ENCODE measurements at places on chromosomes 12 and 14.

DNA sequence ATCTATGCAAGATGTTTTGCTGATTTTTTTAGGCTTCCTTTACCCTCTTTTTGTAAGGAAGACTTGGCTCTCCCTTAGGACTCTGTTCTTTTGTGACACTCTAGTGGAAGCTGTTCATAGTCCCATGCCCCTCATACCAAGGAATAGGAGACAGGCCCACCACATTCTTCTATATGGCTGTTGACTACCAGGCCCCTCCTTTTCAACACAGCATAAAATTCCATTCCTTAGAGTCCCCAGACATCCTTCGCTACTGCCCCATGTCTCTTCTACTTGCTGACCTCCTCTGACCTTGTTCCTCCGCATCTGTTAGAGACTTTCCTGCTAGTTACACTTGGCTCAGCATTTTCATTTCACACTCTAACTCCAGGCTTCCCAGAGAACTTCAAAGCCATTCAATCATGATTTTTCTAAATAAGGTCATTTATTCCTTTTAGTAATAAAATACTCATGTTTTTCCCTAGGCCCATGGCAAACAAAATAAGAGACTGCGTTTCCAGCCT lies 9.7 kb downstream of the PIK3C2G start:
- no peak for DNase-seq

GRCh38 chr12:56723889-56724700 lies 1.0 kb downstream of the NACA start:
- no peak for DNase-seq

DNA sequence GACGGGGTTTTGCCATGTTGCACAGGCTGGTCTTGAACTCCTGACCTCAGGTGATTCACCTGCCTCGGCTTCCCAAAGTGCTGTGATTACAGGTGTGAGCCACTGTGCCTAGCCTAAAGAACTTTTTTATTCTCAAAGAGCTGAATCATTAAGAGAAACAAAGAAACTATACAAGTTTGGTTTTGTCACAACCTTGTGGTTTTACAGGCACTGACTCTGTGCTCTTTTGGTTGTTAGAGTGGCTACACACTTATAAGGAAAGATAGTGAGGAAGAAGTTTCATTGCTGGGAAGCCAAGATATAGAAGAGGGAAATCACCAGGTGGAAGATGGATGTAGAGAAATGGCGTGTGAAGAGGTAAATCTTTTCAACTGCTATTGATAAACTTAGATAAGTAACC lies 10.1 kb upstream of the DNAH10 start:
- DNase-seq = no peak

DNA sequence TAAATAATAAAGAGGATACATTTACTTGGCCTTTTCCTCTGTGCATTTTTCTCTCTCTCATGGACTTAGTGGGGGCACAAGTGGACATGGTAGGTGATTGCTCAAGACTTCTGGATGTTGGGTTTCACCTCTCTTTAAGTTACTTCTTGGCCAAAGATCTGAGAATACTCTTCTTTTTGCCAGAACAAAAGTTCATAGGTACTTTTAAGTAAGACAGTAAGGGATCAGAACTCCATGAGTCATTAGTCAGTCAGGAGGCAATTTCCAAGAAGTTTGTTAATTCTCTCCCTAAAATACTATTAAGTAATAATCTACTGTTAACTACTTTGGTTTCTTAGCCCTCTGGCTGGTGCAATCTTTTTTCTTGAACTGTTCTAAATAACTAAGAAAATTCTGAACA lies 84.2 kb downstream of the GRIP1 start:
- DNase-seq = no peak

DNA sequence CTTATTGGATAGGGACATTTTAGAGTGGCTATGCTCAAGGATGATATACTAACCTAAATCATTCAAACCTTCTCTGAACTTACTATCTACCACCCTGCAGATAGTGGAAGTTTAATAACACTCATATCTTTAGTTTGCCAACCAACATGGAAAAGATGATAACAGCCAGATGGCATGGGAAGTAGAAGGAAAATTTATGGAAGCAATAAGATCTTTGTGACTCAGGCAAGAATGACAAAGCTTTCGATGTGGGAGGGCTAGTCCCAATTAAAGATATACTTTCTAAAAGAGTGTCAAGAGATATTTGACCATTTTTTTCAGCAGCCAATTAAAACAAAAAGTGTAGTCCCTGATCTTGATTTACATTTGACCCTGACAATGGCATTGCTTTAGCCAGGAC lies 631.7 kb downstream of the RPS29 start:
- DNase-seq = no peak

DNA sequence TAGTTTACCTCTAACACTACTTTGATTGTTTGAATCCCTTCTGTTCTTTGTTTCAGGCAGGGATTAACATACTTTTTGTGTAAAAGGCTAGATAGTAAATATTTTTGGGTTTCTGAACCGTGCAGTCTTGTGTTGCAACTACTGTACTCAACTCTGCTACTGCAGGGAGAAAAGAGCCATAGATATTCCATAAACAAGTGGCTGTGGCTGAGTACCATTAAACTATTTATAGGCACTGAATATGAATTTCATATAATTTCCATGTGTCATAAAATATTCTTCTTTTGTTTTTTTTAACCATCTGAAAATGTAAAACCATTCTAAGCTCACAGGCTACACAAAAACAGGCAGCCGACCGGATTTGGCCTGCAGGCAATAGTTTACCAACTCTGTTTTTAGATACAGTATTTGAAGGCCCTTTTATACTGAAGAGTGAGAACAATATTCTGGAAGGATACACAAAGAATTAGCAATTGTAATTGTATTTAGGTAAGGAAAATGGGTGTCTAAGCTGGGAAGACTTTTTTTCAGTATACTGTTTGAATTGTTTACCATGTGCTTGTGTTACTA lies 15.7 kb downstream of the NR1H4 start:
- no peak for DNase-seq

DNA sequence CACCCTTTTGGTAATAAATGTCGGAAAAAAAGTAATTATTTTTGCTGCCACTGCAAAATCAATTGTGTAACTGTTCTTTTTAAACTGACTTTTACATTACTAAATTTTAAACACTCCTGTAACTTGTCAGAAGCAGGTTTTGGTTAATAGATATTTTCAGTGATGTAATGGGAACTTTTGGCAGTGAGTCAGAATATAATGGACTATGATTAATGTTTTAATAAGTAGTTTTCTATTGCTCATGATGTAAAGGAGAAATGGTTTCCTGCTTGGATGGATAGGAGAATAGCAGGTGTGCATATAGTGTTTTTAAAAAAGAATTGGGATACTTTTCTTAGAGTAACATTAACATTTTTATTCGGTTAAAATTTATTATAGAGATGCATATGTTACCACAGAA lies 58.8 kb downstream of the TRMT5 start:
- DNase-seq = no peak

- DNase-seq = no peak
These were observed 6.8 kb upstream of the RASAL1 start for GRCh38 chr12:113142173-113142885.

GRCh38 chr12:57939291-57939690 lies 2.1 kb upstream of the ATP23 start:
- no peak for DNase-seq

DNA sequence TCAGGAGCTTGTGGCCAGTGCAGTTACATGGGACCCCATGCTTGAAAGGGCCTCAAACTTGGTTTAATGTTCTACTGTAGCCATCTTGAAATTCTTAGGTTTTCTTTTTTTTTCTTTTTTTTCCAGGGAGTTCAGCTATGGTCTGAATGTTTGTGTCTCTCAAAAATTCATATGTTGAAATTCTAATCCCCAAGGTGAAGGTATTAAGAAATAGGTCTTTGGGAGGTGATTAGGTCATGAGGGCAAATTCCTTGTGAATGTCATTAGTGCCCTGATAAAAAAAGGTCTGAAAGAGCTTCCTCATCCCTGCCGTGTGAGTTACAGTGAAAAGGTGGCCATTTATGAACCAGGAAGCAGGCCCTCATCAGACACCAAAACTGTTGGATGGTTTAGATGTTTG lies 324.1 kb downstream of the C12orf75 start:
- no peak for DNase-seq

DNA sequence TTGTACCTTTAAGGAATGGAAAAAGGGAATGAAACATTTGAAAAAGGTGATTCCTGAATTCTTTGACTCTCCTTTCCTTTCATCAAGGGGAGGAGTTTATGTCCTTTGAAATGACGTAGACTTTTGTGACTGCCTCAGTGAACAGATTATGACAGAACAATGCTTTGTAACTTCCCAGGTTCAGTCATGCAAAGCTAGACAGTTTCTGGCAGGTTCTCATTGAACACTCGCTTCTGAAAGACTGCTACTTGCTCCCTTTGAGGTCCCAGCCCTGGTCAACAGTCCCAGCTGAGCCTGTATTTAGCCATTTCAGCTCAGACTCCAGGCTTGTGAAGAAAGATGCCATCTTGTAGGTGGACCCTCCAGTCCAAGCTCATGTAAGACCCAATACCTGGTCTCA lies 1178.9 kb downstream of the BCL11B start:
- DNase-seq = no peak

DNA sequence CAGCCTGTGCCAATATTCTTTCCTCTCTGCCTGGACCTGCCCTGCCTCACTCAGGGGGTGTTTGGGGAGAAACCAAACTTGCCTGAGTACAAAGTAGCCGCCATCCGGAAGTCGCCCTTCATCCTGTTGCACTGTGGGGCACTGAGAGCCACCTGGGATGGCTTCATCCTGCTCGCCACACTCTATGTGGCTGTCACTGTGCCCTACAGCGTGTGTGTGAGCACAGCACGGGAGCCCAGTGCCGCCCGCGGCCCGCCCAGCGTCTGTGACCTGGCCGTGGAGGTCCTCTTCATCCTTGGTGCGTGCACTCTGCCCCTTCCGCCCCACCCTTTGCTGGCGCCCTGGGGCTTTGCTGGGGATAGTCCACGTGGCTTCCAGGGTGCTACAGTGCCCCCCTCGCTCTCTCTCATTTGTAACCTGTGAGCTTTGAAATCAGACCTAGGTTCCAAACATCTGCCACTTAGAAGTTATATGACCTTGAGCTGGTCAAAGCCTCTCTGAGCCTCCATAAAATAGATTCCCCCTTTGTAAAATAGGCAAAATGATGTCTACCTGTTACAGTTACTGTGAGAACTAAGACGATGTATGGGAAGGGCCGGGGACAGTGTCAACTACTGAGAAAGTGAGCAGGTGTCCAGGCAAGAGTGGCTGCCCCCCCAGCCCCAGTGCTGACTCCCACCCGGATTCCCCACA lies 4.5 kb downstream of the KCNH3 start:
- no peak for DNase-seq

GRCh38 chr12:51323966-51324895 lies at the start of gene BIN2:
TSS of gene BIN2 (minus strand) at chr12:51324174. CDS start at chr12:51324102, 72 bp downstream.
- DNase-seq = peak; percentile 87

- DNase-seq = no peak
These were observed 233.6 kb upstream of the E2F7 start for GRCh38 chr12:77299001-77299400.

GRCh38 chr14:99137913-99138571 lies 134.0 kb downstream of the BCL11B start:
- no peak for DNase-seq

DNA sequence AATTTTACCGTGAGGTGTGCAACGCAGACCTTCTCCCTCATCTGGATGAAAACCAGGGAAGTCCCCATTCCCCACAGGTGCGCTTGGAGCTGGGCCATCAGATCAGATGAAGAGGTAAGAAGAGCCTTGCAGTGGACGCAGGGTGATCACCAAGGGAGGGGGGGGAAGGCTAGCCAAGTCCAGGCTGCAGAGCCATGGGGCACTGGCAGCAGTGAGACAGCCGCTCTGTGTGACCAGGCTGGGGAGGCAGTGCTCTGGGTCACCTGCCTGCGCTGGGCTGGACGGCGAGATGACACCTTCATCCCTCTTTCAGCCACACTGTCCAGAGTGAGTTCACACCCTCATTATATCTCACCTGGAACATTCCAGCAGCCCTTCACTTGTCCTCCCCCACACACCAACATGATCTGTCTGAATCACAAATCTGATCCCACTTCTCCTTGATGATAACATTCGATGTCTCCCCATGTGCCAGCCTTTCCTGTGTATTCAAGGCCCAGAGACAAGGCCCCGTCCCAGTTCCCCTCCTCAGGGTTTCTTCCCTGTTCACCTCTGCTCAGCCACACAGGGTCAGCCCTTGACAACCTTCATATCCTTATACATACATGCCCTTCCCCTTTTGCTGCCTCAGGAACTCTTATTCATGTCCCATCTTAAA lies 65.9 kb upstream of the VASH1 start:
- DNase-seq = no peak

GRCh38 chr12:111130336-111130735 lies 210.0 kb upstream of the MYL2 start:
- no peak for DNase-seq

GRCh38 chr12:52295663-52296062 lies 4.3 kb upstream of the KRT81 start:
- DNase-seq = no peak

DNA sequence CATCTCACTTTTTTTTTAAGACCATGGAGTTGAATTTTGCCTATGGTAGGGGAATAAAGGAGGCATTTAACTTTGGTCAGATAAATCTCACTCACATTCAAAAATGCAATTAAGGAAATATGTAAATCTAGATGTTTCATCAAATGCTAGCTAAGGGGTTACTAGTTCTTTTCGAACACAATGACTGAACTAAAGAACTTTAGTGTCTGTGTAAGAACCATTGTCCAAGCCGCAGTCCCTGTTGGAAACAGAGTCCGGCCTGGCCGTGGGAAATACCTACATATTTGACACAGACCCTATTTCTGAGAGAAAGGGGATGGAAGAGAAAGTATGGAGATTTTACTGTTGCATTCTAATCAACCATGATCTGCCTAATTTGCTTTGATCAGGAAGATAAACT lies 17.4 kb downstream of the LGR5 start:
- DNase-seq = no peak

- no peak for DNase-seq
These were observed 11.8 kb upstream of the DUSP6 start for GRCh38 chr12:89364058-89364457.

DNA sequence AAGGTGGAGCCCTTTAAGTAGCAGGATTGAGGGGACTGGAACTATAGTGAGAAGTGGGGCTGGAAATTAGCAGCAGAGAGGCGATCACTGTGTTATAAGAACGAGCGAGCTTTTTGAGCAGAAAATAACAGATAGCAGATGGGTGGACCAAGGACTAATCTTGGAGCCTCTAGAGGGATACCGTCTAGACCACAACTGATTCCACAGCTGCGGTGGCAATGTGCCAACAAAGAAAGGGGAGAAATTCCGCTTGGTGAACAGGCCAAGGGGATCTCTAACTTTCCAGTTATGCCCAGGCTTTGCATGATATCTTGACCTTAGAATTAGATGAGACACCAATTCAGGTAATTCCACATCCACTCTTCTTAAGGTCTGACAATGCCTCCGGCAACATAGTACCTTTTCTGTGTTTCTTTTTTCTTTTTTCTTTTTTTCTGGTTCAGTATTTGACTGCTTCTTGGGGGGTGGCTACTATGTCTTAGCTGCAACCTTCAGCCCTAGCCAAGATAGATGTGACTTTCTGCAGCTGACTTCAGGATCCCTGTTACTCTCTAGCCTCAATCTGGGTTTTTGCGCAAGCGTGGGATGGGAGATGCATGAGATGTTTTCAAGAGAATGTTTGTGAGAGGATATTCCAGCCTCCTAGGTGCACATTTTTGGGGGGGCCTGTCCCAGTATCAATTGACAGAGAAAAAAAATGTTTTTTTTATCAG lies 143.4 kb upstream of the CPSF6 start:
- DNase-seq = no peak

GRCh38 chr14:105947599-105947998 lies 421.2 kb downstream of the TMEM121 start:
- DNase-seq = no peak
